ENCODE measurements at places on chromosomes 5 and 9.

DNA sequence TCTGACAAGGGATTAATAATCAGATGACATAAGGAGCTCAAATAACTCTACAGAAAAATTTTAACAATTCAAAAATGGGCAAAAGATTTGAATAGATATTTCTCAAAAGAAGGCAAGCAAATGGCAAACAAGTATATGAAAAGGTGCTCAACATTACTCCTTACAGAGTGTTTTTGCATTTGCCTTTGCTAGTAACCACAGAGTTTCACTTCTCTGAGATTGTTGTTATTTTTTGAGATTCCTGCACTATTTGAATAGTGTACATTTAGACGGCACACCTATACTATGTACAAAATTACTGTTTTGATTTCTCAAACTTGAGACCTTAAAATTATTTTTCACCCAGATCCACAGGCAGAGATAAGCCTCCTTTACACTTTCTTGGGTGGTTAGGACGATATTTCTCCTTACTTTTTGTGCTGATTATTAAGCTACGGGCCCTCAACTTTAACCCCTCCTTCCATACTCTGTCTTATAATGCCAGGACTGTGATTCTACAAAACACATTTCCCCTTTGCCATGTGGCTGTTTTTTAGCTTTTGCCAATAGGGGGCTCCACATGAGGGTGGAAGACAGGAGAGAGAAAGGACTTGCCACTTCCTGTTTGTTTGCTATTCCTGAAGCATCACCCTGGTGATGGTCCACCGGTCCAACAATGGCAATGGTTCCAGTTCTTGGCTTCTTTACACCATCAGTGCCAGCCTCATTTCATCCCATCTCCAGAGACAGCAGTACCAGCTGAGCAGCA lies 65.0 kb upstream of the DAP start:
- DNase-seq, result no peak

GRCh38 chr9:129936222-129936621 lies 101.0 kb downstream of the USP20 start:
- DNase-seq, result no peak

DNA sequence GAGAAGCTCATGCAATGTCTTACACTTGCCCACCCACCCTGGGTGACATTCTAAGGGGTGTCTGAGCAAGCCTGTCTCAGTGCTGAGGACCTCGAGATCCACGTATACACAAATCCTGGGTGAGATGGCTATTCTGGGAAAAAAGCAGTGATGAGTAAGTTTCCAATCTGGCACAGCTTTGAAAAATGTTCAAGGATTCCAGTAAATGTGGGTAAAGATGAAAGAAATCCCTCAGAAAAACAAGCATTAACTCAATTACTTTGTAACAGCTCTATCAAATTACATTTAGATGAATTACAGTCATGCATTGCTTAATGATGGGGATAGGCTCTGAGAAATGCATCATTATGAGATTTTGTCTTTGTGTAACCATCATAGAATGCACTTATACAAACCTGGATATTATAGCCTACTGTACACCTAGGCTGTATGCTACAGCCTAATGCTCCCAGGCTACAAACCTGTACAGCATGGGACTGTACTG lies 26.9 kb downstream of the GOLM1 start:
- DNase-seq, result peak; percentile 44

GRCh38 chr5:14076561-14076960 lies 66.6 kb upstream of the TRIO start:
- DNase-seq, result no peak

- peak; percentile 20 for DNase-seq
These were observed 93.7 kb upstream of the MRPS30 start for GRCh38 chr5:44714871-44715561.

- DNase-seq, result no peak
These were observed 89.4 kb downstream of the SHC3 start for GRCh38 chr9:89089176-89089575.

GRCh38 chr5:31095796-31096195 lies 97.7 kb upstream of the CDH6 start:
- no peak for DNase-seq

DNA sequence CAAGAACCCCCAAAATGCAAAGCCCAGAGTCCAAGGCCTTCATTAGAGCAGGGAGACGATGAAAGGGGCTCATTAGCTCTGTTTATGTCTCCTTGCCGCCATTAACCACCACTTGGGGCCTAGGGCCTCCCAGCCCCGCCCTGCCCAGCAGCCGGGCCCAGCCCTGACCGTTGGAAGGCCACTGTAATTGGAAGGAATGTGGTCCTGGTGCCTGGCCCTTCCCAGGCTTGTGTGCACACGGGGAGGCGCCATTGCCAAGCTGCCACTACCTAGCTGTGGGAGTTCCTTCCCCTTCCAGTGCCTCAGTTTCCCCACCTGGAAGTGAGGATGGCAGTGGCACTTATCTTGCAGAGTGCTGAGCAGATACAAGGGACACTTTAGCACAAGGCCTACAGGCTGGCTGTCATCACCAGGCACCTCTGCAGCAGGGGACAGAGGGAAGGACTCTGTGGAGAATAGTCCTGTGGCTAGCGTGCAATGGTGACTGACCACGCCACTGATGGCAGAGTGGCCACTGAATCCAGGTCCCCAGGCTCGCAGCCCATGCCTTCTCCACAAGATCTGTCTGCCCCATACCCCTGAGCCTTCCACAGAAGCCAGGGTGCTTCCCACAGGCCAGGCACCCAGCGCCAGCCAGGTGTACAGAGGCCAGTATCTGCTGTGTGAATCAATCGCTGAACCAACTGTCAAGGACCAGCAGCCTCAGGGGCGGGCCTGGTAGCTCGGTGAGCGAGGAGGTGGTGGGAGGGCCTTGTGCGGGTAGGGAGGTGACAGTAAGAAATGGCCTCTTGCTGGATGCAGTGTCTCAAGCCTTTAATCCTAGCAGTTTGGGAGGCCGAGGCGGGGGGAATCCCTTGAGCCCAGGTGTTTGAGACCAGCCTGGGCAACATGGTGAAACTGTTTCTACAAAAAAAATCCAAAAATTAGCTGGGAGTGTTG lies 20.8 kb downstream of the GBGT1 start:
- DNase-seq, result no peak

DNA sequence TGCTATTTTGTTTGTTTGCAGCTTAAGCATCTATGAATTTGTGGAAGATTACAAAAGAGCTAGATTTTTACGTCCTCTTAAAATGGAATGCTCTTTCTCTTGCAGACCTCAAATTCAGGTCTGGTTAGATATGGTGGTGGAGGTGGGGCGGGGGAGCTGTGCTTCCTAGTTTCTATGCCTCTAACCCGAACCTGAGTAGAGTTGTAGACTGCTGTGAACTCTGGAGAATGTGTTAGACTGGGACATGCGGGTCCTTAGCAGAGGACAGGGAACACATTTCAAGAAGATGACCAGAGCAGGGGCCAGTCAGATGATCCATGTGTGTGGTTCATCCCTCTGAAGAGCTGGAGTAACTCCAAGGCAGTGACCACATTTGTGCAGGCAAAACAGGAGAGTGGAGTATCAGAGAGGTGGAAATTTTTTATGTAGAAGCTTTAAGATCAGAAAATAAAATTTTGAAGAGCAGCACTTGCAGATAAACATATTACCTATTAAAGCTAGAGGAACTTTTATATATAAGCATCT lies 154.9 kb downstream of the FAM174A start:
- DNase-seq, result peak; percentile 9

DNA sequence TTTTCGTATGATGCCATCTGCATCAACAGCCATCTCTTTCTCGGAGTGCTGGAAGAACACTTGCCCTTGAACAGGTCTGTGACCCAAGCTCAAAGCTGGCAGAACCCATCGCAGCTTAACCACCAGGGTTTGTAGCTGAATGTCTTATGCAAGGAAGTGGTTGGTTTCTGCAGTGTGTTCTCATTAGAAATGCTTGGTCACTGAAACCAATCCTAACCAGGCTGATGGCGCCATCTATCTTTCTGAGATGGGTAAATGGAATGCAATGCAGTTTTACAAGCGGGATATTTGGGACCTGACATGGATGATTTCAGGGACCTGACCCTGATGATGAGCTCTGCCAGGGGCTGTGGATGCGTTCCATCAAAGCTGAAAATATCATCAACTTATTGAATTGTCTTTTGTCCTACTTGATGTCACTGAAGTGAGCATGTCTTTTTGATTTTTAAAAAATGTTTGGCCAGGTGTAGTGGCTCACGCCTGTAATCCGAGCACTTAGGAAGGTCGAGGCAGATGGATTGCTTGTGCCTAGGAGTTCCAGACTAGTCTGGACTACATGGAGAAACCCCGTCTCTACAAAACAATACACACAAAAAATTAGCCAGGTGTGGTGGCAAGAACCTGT lies 28.7 kb downstream of the DMRT3 start:
- DNase-seq, result peak; percentile 51

GRCh38 chr9:35158501-35159280 lies 3.1 kb upstream of the UNC13B start:
- no peak for DNase-seq

DNA sequence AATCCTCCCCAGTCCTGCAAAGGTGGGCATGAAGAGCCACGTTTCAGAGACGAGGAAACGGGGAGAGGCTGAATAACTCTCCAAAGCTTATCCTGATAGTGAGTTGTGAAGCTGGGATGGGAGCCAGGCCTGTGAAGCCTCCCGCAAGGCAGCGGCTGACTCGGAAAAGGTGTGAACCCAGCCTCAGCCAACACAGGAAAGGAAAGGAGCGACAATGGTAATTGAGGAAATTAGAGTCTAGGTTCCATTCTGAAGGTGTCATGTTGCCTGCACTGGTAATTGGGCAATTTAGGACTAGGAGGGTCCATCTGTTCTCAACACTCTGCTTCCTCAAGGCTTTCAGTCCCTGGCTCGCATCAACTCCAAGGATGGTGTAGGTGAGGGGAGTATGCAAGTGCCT lies 83.4 kb downstream of the LIFR start:
- no peak for DNase-seq

GRCh38 chr9:110650261-110650660 lies 18.3 kb upstream of the MUSK start:
- peak; percentile 91 for DNase-seq

DNA sequence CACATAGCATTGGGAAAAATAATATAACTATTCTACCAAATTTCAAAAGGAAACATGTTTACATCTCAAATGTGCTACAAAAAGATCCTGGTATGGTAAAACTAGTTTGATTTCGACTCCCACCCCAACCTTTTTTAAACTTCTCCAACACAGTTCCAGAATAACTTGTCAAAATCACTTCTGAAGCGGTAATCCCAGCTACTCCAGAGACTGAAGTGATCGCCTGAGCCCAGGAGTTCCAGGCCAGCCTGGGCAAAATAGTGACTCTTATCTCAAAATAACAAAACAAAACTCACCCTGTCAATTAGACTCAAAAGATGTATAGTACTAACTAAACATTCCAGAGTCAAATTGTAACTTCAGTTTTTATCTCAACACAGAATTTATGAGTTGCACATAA lies 71.3 kb upstream of the RNF38 start:
- peak; percentile 39 for DNase-seq

DNA sequence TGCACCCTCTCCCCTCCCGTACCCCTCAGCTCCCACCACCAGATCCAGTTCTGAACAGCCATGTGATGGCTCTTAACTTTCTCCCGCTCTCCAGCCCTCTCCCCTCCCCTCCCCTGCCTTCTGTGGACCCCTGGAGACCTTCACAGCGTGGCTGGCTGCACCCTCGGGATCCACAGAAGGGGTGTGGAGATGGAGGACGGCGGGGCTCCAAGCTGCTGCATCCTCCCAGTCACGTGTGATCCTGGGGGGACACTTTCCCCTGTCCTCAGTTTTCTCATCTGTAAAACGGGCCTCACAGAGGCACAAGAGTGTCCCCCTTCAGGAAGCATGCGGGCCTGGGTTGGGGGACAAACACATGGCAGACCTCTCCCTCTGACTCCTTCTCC lies 276.0 kb upstream of the MVB12B start:
- no peak for DNase-seq

DNA sequence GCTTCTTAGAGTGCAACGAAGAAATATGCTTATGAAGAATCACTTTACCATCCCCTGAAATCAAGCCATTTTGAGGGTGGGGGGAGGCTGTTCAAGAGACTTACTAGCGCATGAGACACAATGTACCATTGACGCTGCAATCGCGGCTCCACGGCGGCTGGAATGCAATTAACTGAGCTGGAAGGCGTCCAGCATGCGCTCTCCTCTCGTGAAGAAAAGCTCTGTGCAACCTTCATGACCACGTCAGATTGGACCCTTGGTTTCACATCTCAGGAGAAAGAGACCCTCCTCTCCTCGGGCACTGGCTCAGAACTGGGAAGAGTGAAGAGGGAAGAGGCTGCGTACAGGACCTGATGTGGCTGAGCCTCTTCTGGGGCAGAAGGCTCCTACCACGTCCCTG lies 138.5 kb upstream of the IRX2 start:
- no peak for DNase-seq

GRCh38 chr5:127293373-127293772 lies 2.8 kb downstream of the MEGF10 start:
- DNase-seq, result no peak

- DNase-seq, result peak; percentile 57
These were observed 106.0 kb downstream of the PHF2 start for GRCh38 chr9:93682155-93682968.

GRCh38 chr9:130472184-130472705 lies 27.5 kb downstream of the ASS1 start:
- no peak for DNase-seq

- no peak for DNase-seq
These were observed 5.2 kb downstream of the GFI1B start for GRCh38 chr9:132983491-132984201.

GRCh38 chr9:133735931-133736330 lies 2.2 kb downstream of the SARDH start:
- no peak for DNase-seq

All from fibroblast of the aortic adventitia (primary cell).